ENCODE measurements at places on chromosomes 11 and 22.
A peak's percentile ranks its signal among the peaks of the same experiment; 100 is the strongest.

- DNase-seq = no peak
Observed at GRCh38 chr11:28017816-28018215, 90.1 kb downstream of the KIF18A start.

DNA sequence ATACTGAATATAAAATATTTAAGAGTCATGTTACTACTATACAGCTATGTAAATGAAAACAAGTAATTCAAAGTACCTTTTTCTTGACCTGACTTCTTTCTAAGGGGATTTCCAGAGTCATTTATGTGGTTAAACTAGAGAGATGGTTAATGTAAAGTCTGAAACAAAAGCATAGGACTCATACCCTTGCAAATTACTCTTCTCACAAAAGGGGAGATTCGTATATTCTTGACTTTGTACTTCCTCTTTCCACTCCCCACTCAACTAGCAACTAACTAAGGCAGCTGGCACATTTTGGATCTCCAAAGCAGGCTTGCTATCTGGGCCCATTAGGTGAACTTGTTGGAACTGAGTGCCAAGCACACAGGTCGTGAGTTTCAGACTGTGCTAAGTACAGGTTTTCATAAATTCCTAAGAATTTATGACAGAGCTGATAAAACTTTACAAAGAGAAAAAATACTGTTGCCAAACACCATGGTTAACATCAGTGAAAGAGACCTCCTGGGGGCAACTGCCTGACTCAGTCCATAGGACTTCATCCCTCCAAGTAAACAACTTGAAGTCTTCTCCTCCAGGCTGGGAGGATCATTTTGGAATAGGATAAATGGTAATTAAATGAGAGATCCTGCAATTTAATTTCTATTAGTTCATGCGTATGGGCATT is 77.0 kb upstream of the DDI1 start:
- no peak for DNase-seq

DNA sequence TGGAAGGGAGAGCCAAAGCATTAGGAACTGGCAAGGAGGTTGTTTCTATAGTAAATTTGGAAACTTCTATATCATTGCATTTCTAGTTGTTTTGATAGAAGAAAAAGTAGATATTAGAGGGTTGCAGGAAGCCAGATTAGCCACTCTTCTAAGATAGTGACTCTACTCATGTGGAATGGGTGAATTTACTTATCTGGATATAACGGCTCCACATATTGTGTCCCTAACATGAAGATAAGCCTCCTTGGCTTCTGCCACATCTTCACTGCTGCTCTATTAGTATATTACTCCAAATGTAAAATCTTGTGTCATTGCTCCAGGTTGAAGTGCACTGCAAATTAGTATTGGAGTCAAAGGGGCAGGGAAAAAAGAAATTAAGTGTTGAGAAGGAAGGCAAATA is 283.3 kb downstream of the CASP12 start:
- DNase-seq = no peak

DNA sequence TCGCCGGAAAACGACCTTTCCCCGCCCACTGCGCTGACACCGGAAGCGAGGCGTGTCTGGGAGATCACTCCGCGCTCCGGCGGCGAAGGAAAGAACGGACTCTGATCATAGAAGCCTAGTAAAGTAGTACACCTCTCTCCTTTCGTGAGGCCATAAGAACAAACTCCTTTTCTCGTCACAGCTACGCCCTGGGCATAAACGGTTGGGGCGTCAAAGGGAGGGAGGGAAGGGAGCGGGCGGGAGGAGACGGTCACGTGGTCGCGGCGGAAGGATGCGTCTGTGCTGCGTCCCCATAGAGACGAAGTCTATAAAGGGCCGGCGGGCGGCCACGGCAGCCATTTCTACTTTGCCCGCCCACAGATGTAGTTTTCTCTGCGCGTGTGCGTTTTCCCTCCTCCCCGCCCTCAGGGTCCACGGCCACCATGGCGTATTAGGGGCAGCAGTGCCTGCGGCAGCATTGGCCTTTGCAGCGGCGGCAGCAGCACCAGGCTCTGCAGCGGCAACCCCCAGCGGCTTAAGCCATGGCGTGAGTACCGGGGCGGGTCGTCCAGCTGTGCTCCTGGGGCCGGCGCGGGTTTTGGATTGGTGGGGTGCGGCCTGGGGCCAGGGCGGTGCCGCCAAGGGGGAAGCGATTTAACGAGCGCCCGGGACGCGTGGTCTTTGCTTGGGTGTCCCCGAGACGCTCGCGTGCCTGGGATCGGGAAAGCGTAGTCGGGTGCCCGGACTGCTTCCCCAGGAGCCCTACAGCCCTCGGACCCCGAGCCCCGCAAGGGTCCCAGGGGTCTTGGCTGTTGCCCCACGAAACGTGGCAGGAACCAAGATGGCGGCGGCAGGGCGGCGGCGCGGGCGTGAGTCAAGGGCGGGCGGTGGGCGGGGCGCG is at the start of gene ATF4:
Gene ATF4, plus strand, starts transcription at position 337 of the 880 bp plus-strand sequence. CDS start 884 bp downstream, outside the sequence.
- DNase-seq = peak; percentile 97

DNA sequence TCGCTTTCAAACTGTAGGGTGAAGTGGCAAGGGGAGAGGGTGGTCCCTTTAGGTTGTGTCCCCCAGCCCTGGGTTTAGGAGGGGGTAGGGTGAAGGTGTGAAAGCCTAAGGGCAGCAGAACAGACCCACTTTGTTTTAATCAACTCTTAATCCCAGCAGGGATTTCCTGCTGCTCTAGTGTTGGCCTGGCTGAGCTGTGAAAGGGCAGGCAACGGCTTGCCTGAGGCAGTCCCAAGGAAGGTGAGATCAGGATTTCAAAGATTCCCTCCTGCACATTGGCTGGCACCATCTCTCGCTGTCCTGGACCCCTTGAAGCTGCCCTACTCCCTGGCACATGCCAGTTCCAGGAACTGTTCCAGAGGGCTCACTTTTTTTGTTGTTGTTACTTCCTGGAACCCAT is 221.3 kb downstream of the INSC start:
- DNase-seq = no peak
